ENCODE measurements at places on chromosomes 16 and 17. TPM values are rescaled to one million over a fixed set of nuclear protein-coding genes. Genes with fewer than 3 reads are reported as not detected.

- no peak for DNase-seq
Observed at GRCh38 chr17:61986898-61987297, 59.1 kb upstream of the INTS2 start.

DNA sequence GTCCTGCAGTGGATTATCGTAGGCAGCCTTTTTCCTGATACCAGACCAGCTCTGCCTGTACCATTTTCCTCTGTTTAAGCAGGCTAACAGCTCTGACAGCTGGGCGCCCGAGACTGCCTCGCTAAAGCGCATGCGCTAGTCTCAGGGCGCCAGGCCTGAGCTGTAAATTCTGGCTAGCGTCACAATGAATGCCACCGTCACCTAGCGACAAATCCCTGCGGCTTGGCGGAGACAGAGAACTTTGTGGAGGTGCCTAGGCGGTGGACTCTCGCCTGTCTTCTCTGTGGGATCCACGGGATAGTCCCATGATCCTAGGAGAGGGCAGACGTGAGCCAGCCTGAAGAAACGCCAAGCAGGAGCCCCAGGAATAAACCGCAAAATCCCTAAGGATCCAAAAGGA, 573.9 kb downstream of the KCNJ18 start:
- DNase-seq, result no peak

- no peak for DNase-seq
Observed at GRCh38 chr17:20214794-20215193, 205.6 kb downstream of the SPECC1 start.

GRCh38 chr16:2963074-2963722, 877 bp upstream of the KREMEN2 start:
- no peak for DNase-seq

DNA sequence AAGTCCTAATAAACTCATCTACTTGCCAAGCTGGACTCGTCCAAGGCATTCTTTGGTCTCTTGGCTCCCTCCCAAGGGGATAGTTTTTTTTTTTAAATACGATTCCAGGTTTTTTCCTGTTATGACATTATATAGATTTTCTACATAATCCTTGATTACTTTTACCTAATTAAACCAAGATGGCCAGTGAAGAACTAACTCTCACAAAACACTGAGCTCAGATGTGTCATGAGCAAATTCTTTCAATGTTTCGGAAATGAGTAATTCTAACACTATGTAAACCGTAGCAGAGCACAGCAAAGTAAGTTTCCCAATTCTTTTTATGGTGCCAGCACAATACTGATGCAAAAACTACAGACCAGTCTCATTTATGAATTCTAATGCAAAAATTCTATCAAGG, 1.8 kb downstream of the ZNF23 start:
- DNase-seq, result no peak

DNA sequence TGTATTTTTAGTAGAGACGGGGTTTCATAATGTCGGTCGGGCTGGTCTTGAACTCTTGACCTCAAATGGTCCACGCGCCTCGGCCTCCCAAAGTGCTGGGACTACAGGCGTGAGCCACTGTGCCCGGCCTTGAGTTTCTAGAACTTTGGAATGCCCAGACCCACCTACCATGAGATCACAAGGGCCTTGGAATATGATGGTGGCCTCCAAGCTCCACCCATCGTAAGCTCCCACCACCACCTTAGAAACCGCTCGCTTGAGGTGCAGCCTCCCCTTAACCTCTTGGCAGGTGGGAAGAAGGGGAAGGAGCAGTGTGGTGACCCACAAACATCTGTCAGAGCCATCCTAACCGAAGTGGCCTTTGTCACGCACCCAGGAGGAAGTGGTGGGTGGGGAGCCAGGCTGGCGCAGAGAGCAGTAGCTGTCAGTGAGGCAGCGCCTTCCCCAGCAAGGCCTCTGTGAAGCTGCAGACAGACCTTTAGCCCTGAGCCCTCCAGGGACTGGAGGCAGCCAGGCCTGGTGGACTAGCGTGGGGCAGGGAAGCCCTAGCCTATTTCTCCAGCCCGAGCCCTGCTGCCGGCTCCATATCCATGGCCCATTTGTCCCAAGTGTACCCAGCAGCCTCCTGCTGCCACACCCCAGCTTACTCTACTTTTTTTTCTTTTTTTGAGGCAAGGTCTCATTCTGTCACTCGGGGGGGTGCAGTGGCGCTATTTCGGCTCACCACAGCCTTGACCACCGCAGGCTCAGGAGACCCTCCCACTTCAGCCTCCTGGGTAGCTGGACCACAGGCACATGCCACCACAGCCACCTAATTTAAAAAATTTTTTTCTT, 13.1 kb upstream of the SEPHS2 start:
- no peak for DNase-seq

DNA sequence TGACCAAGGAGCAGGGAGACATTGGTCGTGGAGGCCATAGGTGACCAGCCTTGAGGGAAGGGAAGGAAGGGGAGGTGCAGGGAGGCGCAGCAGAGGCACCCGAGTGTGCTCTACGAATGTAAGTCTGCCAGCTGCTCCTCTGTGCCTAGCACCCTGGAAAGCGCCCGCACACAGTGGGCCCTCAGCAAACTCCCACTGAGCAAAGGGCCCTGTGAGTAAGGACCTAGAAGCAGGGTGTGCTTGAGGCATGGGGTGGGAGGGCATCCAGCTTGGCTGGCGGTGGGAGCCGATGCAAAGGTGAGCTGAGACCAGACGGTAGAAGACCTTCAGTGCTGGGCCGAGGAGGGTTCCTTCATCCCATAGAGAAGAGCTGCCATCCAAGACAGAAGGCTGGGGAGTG, 36.2 kb upstream of the MEOX1 start:
- no peak for DNase-seq

The C17orf50 gene
- not detected for total RNA-seq

DNA sequence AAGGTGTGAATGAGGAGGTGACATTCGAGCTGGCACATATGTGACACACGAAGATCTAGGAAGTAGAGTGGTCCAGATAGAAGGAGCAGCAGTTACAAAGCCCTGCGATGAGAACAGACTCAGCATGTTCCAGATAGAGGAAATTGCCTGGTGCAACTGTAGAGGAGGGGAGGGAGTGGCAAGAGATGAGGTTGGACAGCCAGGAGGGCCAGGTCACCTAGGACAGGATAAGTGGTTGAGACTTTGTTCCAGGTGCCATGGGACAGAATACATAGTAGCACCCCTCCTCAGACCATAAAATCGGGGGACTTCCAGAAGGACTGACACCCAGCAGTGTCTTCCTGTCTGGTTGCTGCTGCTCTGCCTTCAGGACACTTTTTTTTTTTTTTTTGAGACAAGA, 11.0 kb upstream of the CENPT start:
- DNase-seq, result no peak

The CTRB2 gene
- not detected for total RNA-seq

All from skin of body (tissue), 3 donors.